ENCODE measurements at places on chromosomes 13 and 19. TPM values are rescaled to one million over a fixed set of nuclear protein-coding genes. Genes with fewer than 3 reads are reported as not detected.

DNA sequence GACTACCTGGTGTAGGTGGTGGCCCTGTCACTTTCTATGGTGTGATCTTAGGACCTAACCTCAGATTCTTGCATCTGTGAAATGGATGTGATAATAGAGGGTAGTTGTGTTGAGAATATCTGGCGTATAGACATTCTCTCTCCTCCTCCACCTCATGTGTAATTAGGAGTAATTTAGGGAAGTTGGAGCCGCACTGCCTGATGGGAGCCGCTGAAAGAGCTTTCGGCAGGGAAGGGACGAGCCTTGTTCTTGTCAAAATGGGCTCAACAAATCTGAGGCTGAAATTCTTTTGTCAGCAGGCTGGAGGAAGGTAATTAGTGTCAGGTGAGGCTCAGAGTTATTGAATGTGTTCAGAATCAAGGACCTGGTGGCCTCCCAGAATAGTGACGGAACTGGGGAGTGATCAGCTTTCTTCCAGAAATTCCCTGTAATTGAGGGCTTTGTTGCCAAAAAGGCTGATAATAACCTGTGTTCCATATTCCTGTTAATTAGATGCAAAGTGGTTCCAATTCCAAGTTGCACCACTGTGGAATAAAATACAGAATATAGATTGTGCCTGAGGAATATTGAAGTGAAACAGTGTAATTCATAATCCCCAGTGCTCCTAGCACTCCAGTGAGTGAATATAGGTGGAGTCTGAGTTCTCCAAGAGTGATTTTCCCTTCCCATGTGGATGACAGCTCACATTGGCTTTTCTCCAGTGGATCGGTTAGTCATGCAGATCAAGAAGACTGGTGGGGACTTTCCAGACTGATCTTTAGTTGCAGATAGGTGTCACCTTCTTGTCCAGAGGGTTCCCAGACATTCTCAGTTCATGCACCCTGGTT, 47.5 kb downstream of the SPATA13 start:
- no peak overlapping the region for H3K27ac ChIP-seq
- no peak for DNase-seq
- H3K4me1 ChIP-seq: peaks cover 5% of the 10 kb centered on the region
- H3K36me3 ChIP-seq: no peaks in the 10 kb centered on the region

The OLFM4 gene
- 5.6 TPM for total RNA-seq

The MAMSTR gene
- total RNA-seq: 1.3 TPM

- H3K4me1 ChIP-seq: no peaks in the 10 kb centered on the region
- H3K27ac ChIP-seq: no peak overlapping the region
- no peak for DNase-seq
- no peaks in the 10 kb centered on the region for H3K27me3 ChIP-seq
These were observed 14.2 kb downstream of the CRTC1 start for GRCh38 chr19:18697680-18698079.

DNA sequence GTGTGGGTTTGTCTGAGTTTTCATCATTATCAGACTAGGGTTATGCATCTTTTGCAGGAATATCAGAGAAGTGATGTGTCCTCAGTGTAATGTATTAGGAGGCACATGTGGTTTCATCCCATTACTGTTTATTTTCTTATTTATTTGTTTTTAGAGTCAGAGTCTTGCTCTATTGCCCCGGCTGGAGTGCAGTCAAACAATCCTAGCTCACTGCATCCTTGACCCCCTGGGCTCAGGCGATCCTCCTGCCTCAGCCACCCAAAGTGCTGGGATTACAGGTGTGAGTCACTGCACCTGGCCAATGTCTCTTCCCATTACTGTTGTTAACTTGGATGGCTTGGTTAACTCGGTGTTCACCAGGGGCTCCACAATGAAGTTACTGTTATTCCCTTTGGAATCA, 67.4 kb downstream of the MAP4K1 start:
- H3K27ac ChIP-seq: no peak overlapping the region
- no peak overlapping the region for H3K4me3 ChIP-seq
- peaks cover 20% of the 10 kb centered on the region for H3K27me3 ChIP-seq
- no peaks in the 10 kb centered on the region for H3K4me1 ChIP-seq
- no peaks in the 10 kb centered on the region for H3K36me3 ChIP-seq

The ZNF569 gene
- total RNA-seq: 10.1 TPM

The ATP4A gene
- not detected for total RNA-seq

The C1QTNF9 gene
- total RNA-seq: not detected

GRCh38 chr19:14514215-14514863, 3.9 kb downstream of the DNAJB1 start:
- H3K27me3 ChIP-seq: no peaks in the 10 kb centered on the region
- H3K27ac ChIP-seq: peak overlapping the region; percentile 42
- H3K4me3 ChIP-seq: no peak overlapping the region

The FSD1 gene
- 0.34 TPM for total RNA-seq
